ENCODE measurements at places on chromosomes 12 and 14.

DNA sequence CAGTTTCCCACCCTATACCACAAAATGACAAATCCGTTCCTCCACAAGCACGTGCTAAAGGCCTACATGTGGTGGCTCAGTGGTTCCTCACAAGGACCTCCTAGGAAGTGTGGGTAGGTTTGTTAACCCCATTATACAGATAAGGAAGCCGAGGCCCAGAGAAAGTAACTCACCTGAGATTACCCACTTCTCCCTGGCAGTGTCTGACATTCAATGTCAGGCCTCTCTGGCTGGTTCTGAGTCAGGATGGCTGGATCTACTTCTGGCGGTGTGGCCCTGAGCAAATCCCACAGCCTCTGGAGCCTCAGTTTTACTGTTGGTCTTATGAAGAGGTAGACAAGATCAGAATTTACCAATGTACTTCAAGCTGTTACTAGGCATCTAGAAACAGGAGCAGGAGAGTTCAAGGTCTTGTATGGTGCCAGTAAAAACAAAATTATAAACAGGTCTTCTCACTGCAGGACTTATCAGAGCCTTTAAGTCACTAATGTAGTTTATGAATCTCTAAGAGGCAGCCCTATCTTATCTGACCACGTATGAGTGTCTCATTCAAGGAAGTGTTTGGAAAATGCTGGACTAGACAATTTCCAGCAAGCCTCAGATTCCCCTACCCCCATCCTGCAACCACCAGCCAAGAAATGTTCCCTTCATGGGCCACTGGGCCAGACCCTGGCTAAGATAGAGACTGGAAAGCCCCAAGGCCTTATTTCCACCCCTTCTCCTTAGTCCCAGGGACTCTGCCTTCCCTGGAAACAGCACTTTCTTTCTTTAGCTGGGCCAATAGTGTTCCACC lies 4.2 kb downstream of the HSPB8 start:
- DNase-seq, result no peak

DNA sequence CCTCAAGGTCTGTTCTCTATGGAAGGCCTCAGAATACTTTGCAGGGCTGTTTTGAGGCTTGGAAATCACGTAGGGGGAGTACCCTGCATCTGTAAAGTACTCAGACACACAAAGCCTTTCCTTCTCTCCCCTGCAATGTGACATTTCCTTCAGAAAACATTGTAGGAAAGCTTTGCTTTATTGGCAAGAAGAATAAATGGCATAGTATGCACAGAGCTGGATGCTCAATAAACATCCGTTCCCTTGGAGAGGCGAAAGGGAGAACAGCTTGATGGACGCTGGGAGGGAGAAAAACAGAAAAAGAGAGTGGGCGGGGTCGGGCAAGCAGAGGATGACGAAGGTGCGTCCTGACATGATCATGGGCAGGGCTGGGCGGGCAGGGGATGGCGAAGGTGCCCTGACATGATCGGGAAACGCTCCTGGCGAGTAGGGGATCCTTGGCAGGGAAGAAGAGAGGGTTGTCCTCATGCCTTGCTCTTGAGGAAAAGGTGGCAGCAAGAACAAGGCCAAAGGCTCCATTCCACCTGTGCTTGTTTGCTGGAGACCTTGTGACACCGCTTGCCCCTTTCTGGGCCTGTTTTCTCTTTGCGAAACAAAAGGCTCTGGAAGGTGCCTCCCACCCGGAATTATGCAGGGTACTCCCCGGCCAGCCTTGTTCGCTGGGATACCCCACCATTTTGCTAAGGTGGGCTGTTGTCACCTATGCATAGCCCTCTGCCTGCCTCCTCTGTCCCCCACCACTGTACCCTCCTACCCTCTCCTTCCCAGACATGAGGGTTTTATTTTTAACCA lies 21.1 kb downstream of the IRF2BPL start:
- no peak for DNase-seq

DNA sequence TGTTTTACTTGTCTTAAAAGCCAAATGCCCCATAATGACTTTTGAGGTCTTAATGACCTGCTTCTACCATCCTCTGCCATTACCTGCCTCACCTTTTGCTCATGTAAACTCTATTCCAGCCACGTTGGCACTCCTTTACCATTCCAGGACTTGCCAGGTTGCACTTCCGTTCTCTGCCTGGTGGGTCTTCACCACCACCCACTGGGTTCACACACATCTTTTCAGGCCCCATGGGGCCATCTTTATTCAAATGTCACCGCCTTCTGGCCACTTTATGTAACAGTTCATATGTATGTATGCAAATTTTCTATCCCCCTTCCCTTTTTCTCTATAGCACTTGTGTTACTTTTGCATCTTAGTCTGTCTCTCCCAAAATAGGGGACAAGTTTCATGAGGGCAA lies 57.7 kb downstream of the ATP2A2 start:
- no peak for DNase-seq

DNA sequence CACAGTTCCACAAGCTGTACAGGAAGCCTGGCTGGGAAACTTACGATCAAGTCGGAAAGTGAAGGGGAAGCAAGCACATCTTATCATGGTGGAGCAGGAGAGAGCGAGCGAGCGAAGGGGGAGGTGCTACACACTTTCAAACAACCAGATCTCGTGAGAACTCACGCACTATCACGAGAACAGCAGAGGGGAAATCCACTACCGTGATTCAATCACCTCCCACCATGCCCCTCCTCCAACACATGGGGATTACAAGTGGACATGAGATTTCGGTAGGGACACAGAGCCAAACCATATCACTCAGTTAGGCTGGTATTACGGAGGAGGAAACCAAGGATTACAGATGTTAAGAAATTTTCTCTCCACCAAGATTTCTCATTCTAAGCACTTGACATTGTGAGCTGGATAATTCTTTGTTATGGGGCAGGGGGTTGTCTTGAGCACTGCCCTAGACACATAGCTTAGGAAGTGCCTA lies 262.0 kb upstream of the G2E3 start:
- DNase-seq, result no peak

GRCh38 chr12:65194949-65195348 lies 25.6 kb downstream of the LEMD3 start:
- DNase-seq, result no peak

DNA sequence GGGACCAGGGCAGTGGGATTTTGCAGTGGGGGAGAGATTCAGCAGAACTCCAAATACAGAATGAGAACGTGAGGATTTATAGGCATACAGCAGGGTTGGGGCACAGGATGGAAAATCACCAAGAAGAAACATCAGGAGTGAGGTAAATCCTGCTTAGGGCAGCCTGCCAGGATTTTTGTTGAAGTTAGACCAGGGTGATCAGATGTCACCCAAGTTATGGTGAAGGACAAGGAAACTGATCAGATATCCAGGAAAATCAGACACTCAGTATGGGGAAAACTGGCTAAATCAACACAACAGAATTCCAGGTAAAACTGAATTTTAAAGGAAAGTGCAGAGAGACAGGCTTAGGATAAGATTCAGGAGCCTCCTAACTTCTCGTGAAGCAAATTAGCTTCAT lies 682.4 kb downstream of the TMEM121 start:
- no peak for DNase-seq

- no peak for DNase-seq
Measured at GRCh38 chr14:101184572-101184971, 281.1 kb upstream of the RTL1 start.

- no peak for DNase-seq
Measured at GRCh38 chr12:3559601-3560294, 68.7 kb downstream of the PRMT8 start.

DNA sequence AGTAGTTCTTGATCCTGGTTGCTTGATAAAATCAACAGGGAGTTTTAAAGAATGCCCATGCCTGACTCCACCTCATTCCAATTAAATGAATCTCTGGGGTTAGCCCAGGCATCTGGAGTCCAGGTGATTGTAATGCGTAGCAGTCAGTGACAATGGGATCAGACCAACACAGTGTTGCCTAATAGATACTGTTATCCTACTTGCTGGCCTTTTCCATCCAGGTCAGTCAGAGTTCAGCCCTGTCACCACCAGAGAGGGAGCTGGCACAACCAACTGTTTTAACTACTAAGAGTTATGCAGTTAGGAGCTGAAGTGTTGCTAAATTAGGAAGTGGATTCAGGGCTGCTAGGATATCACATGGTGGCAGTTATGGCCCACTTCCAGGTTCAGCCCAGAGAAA lies 107.1 kb downstream of the GPR135 start:
- DNase-seq, result peak; percentile 50

GRCh38 chr12:130925666-130926015 lies 28.1 kb upstream of the ADGRD1 start:
- DNase-seq, result no peak

DNA sequence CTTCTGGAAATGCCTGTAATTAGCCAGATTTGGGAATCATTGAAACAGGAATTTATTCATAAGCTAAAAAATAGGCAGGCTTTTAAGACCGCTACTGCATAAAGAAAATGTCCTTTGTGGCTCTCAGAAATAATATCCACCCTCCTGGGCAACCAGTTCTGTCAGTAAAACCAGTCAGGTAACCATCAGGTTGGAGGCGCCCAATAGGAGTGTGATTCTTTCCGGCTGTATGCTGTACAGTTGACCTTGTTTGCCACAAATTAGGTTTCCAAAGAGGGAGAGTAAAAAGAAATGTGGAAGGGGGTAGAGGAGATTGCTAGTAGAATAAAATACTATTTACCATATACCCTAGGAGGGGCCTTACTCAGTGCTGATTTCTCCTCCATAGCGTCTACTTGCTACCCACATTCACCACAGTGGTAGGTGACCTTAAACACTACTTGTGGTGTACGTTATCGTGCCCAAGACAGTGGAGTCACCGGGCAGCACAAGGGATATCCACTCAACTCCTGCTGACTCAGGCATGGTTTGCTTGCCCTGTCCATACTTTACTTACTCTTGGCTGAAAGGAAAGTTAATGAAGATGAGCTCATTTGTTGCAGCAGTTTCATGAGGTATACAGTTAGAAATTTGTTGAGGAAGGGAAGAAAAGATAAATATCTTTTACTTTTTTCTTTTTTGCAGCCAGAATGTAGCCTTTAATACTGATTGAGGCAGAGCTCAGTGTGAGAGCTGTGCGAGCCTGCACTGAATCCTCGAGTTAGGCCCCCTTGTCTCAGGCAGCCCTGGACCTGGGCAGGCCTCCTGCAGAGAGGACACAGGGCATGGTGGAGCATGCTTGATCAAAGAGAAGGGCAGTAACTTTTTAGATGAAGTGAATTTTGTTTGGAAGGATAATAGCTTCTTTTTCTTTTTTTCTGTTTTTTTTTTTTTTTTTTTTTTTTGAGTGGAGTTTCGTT lies 76.7 kb downstream of the DIP2B start:
- DNase-seq, result no peak

- DNase-seq, result peak; percentile 78
Measured at GRCh38 chr14:78022059-78022458, 148.1 kb upstream of the NRXN3 start.

DNA sequence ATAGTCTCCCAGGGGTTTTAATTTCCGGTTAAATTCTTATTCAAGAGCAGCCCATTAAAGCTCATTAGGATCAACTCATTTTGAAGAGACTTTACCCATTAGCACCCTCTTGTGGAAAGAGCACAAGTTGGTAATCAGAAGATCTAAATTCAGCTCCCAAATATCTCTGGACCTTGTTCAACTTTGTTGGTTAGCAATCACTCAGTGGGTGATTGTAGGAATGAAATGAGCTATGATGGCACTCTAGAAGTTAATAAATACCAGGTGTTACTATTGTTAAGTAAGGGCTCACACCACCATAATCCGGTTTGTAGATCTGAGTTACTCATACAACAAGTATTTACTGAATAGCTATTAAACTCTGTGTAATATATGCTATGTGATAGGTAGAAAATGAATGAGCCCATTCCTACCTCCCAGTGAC lies 42.9 kb downstream of the TRIP11 start:
- peak; percentile 37 for DNase-seq

- DNase-seq, result peak; percentile 83
Measured at GRCh38 chr12:49705479-49706134, 1.6 kb downstream of the FMNL3 start.

DNA sequence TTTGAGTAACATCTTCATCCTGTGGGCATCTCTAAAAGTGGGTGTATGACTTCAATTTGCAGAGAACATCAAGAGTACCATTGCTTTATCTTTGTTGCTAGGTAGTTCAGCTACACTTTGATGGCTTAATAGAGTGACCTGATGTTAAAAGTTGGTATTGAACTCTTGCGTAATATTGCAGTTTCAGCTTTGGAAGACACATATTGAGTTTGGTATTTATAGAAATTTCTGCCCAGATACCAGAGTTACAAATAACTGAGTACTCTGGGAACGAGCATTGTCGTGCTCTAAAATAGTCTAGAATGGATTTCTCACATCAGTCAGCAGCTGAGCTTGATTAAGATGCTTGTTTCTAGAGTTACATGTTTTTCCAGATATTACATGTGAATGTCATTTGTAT lies 24.8 kb upstream of the AKAP5 start:
- DNase-seq, result no peak

DNA sequence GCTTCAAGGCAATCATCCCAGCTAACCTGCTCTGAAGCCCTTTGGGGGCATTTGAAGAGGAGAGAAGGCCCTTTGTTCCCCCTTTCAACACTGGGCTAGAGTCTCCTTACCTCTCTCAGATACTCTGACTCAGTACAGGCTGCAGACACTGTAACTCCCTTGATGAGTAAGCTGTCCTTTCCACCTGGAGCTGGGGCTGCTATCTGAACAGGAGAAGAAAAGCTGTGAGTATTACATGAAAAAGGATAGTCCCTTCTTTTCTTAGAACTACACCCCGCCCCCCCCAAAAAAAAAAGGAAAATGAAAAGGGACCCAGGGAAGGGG lies 186.6 kb upstream of the PLEKHG7 start:
- no peak for DNase-seq

GRCh38 chr12:32413412-32413811 lies 14.1 kb downstream of the FGD4 start:
- DNase-seq, result no peak

- no peak for DNase-seq
Measured at GRCh38 chr14:33726685-33727084, 224.2 kb downstream of the EGLN3 start.

DNA sequence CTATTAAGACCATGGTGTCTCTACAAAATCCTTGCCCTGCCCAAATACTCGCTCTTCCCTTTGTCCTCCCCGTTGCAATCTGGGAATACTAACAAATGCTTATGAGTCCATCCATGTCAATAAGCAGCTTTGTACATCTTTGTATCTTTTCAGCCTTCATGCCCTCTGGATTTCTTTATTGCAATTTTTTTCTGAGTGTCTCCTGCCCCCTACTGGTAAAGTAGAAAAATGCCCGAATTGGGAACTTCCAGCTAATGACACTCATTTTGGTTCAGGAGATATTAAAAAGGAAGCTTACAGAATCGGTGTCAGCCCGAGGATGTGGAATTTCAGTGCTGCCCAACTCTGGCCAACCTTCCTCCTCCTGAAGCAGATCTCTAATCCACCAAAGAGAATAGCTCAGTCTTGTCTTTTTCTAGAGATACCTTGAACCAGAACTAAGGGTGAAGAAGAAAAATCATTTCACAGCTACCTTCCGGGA lies 46.0 kb downstream of the SH2B3 start:
- peak; percentile 60 for DNase-seq

- DNase-seq, result no peak
Measured at GRCh38 chr12:13257356-13257875, 60.9 kb downstream of the EMP1 start.

- no peak for DNase-seq
Measured at GRCh38 chr12:55722948-55723347, 2.8 kb downstream of the RDH5 start.

GRCh38 chr14:103727313-103727980 lies 11.8 kb downstream of the ZFYVE21 start:
- no peak for DNase-seq

GRCh38 chr12:49674318-49674981 lies 32.8 kb downstream of the FMNL3 start:
- no peak for DNase-seq

All from inflammatory macrophage (primary cell).